ENCODE measurements at places on chromosomes 16 and 17.

DNA sequence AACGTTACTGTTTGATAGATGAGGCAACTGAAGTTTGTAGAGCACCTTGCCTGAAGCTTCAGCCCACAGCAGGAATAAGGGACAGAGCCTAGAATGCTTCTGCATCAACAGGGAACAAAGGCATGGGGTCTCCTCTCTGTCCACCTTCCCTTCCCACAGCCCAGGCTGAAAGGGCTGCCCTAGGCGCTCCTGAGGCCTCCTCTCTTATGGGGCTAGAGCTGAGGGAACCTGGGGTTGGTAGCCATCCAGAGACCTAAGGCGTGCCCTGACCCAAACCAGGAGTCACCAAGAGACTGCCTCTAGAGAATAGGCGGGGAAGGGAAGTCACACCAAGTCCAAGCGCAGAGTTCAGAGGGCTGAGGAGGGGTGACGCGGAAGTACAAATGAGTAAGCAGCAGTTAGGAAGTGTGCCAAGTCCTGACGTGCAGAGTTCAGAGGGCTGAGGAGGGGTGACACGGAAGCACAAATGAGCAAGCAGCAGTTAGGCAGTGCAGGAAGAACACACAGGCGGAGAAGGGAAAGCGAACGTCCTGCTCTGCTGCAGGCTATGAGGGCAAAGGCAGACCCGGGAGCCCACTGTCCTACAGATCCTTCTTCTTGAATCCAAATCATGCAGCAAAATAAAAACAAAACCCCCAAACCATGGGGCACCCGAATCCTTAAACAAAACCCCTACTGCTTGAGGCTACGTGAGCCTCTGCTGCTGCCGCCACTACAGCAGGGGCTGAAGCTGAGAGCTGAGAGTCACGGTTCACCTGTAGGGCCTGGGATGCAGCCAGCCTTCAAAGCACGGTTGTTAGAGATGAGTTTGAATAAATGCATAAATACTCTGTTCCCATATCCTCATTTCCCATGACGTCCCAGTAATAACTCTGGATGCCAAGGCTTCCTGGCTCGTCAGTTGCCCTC lies 2.7 kb upstream of the SPG7 start:
- peak; percentile 87 for DNase-seq

DNA sequence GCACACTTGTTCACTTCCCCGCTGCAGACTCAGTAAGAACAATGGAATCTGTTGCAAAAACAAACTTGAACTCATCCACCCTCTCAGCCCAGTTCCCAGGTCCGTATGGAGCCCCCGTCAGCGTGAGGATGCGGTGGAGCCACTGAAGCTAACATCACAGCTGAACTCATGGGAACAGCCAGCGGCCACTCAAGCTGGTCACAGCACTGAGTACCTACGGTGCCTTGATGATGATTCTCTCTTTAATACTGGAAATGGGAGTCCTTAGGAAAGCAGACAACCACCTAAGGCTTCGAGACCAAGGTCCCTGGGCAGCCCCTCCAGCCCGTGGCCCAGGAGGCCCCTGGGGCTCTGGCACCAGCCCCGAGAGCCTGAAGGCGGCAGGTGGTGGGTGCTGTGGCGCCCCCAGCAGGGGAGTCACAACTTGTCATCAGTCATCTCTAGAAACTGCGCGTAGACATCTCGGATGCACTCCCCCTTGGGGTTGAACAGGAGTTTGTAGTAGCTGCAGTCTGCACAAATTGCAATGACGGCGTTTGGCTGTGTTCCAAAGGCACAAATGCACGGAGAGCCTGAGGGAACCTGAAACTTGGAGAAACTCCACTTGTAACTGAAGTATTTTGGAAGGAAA lies 31.0 kb upstream of the RHOT1 start:
- peak; percentile 87 for DNase-seq

DNA sequence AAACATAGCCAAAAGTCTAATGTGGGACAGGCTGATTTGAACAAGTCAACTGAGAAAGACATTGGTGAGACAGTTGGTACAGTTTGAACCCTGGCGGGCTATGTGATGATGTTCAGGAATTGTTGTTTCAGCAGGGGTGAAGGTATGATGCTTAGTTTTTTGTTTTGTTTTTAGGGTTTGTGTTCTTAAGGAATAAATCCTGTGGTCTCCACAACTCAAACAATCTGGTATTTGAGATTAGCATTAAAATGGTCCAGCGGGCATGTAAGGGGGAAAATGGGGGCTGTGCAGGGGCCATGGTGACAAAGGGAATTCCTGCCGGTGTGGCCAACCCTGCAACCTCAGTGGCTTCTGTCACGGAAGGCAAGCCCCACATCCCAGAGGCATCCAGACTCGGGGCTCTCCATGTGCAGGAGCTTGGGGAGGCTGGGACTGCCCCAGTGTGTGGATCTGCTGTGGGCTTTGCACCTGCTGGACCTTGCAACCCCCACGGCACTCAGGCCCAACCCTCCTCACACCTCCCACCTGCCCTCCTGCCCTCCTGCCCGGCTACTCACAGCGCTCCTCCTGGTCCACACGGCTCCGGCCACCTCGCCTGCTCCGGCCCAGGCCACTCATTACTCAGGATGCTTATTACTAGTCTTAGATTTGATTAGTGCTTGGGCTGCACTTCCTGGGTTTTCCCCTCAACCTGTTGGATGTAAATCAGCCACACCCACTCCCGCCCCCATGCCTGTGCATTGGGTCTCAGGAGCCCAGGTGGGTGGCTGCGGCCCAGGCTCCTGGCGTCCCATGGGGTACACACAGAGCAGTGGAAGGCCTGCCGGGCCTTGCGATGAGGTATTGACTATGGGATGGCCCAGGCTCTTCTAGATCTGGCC lies at the start of gene TNFRSF13B:
Gene TNFRSF13B (minus strand): TSS at position 661 of the 881 bp plus-strand sequence. CDS start 43 bp downstream, at position 618.
- no peak for DNase-seq

DNA sequence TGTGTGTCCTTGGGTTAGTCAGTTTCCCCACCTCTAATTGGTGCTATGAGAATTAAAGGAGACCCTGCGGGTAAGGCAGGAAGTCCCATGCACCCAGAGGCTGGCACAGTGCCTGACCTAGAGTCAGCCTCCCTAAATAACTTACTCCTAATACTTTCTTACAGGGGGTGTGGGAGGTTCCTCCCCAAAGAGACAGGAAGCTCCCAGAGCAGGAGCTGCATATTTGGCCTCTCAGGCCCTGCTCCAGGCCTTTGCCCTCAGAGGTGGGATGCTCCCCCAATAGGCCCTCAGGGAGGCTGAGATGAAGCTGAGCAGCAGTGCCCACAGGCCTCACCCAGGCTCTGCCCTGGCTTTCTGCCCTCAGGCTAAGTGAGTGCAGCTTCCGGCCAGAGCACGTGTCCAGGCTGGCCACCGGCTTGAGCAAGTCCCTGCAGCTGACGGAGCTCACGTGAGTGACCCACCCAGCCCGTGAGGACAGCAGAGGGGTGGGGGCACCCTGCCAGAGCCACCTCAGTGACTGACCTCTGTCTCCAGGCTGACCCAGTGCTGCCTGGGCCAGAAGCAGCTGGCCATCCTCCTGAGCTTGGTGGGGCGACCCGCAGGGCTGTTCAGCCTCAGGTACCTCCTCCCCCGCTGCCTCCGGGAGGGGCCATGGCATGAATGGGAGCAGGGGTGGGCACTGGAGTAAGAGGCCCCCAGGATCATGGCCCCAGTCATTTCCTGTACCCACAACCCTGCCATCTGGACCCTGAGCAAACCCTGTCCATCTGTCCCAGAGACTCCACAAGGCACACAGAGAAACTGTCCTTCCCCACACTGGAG lies 31.1 kb upstream of the CPNE2 start:
- no peak for DNase-seq

DNA sequence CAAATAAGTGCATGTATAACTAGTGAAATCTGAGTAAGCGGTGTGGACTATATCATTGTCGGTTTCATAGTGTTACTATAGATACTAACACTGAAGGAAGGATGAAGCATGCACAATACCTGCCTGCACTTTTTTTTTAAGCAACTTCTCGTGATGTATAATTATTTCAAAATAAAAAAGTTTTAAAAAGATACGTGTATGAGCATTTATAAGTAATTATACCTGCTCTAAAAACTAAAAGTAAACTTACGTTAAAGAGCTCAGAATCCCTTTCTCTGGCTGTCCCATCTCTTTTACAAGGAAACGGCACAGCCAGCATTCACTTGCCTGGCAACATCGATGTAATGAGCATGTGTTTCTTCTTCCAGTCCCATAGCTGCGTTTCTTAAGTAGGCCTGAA lies 31.3 kb upstream of the ARL6IP1 start:
- no peak for DNase-seq

GRCh38 chr16:86852135-86852534 lies 273.8 kb downstream of the FOXL1 start:
- no peak for DNase-seq

- no peak for DNase-seq
These were observed 21.8 kb downstream of the SREBF1 start for GRCh38 chr17:17815062-17815406.

DNA sequence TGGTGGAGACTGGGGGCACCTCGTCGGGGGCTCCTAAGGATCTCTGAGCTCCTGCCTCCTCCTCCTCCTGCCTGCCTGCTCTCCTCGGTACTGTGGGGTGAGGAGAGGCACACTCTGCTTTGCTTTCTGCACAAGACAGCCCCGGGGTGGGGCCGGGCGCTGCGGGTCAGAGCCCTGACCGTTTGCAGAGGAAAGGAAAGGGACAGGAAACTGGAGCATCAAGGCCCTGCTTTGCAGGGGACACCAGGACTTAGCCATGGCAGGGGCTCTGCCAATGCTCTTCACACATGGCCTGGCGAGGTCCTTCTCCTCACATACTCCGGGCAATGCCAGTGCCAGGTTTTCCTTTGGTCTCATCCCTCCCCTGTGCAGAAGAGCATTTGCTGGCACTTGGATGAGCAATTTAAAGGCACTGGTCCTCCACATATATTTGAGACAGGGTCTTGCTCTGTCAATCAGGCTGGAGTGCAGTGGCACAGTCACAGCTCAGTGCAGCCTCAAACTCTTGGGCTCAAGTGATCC lies 23.8 kb upstream of the DOC2B start:
- DNase-seq = no peak

DNA sequence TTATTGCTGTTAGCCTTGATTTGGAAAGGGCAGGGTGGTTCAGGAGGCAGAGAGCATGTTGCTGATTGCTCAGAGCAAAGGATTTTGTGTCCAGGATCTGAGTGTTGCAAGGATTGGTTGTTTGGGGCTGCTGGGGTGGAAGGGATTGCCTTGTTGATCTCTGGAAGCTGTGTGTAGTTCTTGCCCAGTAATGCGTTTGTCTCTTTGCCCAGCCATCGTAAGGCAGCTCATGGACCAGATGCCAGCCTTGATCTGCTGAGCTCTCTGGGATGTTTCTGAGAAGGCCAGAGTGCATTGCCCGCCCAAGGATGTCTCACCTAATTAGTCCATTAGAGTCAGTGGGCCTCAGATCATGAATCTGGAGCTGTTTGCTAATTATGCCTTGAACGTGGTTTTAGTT lies 33.6 kb downstream of the NKD1 start:
- no peak for DNase-seq

DNA sequence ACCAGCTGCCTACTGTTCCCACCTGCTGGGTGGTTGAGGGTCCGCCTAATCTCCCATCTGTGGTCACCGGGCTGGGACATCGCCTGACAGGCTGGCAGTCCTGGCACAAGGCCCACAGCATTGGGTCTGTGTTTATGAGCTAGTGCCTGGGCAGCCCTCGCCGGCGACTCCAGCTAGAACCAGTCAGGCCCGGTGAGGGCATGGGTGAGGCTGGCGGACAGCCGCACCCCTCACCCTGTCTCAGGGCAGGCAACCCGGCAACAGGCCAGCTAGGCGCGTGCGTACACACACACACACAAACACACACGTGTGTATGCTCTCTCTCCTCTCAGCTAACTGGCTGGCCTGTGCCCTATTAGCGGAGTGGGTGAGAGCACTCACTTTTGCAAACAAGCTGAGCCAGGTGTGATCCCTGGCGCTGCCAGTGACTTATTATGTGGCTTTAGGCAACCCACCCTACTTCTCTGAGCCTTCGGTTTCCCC lies 10.4 kb downstream of the HSD11B2 start:
- no peak for DNase-seq

- peak; percentile 52 for DNase-seq
These were observed at the start of gene CACNB1 for GRCh38 chr17:39197380-39198185. Gene CACNB1 (minus strand): TSS chr17:39197669. CDS start chr17:39197495, 174 bp downstream.

GRCh38 chr16:68003031-68003430 lies 3.7 kb upstream of the DPEP2 start:
- peak; percentile 68 for DNase-seq

DNA sequence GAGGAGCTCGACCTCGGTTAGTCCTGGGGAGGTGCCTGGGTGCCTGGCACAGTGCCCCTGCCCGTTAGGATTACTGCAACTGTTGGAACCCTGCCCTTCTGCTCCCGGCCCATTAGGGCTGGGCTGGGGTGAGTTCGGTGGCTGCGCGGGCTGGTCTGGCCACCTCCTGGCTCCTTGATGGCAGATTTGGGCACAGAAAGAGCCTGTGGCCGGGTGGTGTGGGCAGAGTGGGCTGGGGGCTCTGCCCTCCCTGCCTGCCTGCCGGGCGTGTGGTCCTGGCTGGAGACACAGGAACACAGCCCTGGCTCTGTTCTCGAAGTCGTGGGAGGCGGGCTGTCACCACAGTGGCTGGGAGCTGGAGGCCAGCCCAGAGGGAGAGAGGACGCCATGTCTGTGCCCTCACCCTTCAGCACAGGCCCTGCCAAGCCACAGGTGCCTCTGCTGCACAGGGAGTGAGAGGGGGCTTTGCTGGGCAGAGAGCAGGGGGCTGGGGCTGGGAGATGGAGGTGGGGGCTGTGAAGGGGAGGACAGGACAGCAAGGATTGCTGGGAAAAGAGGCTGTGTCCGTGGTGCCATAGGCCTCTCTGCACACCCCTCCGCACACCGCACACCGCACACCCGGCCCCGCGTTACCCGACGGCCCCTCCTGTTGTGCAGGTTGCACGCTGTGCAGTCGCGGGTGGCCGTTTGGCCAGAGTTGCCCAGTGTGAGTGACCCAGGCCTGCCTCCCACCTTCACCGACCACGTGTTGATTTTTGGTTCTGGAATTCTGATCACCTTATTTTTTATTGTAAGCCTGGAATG lies 236.6 kb upstream of the GSE1 start:
- DNase-seq = no peak

DNA sequence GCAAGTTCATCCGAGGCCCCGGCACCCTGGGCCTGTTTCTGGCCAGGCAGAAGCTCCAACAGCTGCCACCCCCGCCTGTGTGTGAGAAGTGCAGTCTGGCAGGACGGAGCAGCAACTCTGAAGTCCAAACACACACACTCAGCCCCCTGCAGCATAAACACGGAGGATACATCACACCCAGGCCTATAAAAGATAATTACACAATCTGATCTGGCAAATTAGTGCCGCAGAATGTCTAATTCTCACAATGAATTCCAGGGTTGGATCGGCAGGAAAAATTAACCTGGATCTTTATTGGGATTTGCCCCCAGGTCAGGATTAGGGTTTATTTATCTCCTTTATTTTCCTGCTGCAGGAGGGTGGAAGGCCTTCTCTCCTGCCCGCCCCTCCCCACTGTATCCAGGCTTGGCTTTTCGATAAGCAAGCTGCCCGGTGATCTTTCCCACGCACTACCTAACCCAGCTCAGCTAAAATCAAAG lies 311.4 kb downstream of the SOX9 start:
- DNase-seq = no peak

All from brain microvascular endothelial cell (primary cell).